ENCODE measurements at places on chromosomes 7 and 10.

GRCh38 chr10:88763441-88763840, 3.6 kb downstream of the LIPN start:
- DNase-seq = no peak

- DNase-seq = no peak
These were observed 12.5 kb upstream of the TNRC18 start for GRCh38 chr7:5436003-5436678.

DNA sequence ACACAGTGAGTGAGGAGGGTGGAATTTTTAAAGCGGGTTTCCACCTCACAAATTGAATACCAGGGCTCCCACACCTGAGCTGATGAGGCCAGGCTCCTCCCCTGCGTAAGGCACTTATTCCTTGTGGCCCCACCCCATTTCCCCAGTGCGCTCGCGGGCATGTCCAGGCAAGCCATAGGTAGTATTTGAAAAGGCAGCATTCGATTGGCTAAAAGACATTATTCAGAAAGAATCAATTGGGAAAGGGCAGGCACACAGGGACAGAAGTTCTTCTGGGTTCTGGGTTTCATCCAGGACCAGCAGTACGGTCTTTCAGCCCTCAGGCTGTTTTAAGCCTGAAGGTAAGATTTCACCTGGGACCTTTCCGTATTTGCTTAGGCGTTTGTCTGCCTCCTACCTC, 222.3 kb downstream of the BBS9 start:
- no peak for DNase-seq

GRCh38 chr7:117399820-117400422, 27.4 kb downstream of the ASZ1 start:
- DNase-seq = no peak

- DNase-seq = no peak
These were observed 121.9 kb downstream of the USP6NL start for GRCh38 chr10:11489591-11489990.

DNA sequence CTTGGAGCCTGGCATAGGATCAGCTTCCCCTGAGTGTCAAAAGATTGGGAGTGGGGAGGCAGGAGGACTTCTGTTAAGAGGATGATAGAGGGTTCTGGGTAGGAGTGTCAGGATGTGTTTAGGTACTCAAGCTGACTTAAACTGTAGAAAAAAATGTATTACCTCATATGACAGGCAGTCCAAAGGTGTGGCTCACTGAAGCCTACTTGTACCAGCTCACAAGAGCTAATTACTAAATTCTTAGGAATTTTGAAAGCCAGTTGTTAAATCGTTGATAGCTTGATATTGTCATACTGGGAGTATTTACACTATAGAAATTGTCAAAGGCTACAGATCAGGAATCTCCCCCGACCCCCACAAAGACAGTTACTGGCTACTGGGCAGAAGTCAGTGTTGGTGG, 32.1 kb downstream of the FAS start:
- no peak for DNase-seq

GRCh38 chr10:103598654-103599115, 105.2 kb downstream of the NEURL1 start:
- no peak for DNase-seq

- DNase-seq = no peak
These were observed 58.2 kb downstream of the ENTPD1 start for GRCh38 chr10:95814011-95814727.

DNA sequence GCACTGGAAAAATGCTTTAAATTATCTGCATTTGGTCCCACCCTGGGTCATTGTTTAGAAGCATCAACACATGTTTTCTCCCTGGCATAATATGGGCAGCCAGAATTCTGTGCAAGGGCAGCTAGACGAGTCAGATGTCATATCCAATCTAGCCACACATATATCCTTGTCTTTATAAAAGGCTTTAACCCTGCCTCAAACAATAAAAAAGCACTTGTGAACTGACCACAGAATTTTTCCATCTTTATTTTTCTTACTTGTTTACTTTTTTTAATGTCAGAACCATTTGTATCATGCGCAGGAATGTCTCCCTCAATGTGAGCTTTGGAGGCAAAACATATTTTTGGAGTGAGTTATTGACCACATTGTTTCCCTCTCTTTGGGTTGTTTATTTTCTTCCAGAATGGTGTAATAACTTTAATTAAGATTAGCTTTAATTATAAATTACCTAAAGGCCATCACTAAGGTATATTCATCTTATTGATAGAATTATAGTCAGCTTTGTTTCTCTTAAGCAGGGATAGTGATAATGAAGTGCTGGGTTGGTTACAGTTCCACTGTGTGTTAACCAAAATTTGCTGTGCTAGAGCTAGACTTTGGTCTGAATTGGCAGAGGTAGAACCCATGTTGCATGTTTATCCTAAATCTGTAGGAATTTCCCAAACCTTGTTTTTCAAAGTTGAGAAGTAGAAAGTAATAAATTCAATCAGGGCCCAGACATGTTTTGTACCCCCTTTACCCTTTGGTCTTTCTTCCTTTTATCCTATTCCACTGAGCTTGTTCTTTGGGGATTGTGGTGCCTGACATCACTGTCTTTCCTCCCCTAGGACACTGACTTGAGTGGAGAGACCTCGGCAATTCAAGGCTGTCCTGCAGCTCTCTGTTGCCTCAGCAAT, 1078.4 kb downstream of the KCNMA1 start:
- DNase-seq = no peak

DNA sequence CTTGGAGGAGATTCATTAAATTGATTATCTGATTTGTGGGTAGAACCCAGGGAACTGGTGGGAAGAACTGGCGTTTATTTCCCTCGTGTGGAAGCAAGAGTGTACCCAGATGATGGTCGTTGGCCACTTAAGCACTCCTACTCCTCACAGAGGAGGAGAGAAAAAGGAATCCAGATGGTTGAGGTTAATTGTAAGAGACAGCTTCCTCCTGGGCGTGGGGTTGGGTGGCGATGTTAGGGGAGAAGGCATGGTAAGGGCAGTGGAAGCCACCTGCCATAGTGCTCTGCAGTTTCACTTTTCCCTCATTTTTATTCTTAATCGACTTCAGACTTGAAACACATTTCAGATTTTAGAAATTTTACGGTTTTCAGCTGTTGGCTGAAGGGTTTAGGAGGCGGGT, 104.1 kb downstream of the DOCK1 start:
- DNase-seq = no peak

GRCh38 chr10:45053569-45054100, 52.9 kb downstream of the ZNF22 start:
- DNase-seq = no peak

- no peak for DNase-seq
These were observed 961.5 kb downstream of the KCNMA1 start for GRCh38 chr10:76675951-76676587.

DNA sequence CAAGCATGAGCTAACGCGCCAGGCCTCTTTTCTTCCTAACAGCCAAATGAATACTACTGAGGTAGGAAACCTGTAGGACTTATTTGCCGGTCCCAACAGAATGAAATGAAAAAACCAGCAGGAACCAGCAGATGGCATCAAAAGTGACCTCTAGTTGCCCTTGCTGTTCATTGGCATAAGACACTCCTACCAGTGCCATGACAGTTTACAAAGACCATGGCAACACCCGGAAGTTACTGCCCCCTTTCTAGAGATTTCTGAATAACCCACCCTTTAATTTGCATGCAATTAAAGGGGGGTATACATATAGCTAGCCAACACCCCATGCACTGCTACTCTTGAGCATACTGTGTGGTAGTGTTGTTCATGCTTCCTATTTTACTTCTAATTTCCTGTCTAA, 65.2 kb downstream of the ATE1 start:
- DNase-seq = no peak

DNA sequence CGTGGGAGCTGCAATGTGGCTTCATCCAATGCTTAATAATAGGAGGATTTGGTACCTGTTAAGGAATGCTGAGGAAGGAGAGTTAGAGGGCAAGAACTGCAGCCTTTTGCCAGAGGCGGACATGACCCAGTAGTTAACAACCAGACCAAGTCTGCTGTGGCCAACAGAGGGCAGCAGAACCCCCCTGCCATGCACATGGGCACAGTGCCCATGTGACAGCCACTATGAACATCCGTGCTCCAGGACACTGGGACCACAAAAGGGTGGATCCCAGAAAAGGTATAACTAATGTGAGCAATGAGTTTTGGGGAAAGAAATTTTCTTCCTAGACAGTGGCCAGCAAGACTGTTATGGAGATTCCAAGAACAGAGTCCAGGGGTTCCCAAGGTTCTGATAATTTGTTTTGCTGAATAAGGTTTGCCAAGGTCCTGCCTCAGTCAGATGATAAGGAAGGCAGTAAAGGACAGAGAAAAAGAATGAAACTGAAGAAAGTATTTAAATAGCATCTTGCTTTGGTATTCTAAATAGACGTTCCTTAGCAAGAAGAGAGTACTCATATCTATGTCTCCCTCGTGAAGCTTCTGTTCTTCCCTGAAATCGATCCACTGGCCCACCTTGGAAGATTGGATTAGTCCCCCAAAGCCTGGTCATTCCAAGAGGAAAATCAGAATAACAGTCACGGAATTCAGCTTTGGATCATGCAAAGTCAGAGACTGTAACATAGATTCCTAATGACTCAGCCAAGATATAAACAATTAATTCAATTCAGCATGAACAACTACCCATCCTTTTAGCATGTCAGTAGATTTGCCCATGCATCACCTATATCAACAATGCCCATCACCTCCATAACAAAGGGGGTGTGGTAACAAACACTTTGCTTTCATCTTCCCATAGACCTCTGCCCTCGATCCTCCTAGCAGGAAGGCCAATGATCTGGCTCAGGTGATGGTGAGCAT, 56.0 kb downstream of the LGI1 start:
- DNase-seq = peak; percentile 47

- DNase-seq = no peak
These were observed 76.0 kb downstream of the DIP2C start for GRCh38 chr10:613271-614138.

GRCh38 chr7:26688936-26689506, 175.4 kb downstream of the SKAP2 start:
- DNase-seq = no peak

Data from activated T-cell treated with anti-CD3 and anti-CD28 coated beads, Interleukin-2, amount 50 U/mL, for 72 hours (primary cell).